Stimulated activated CD4-positive, alpha-beta T cell treated with anti-CD3 and anti-CD28 coated beads, TNF-alpha, amount 100 ng/mL, for 24 hours (primary cell): ENCODE measurements at places on chromosomes 7 and 10.
A peak's percentile ranks its signal among the peaks of the same experiment; 100 is the strongest.

- DNase-seq = no peak
These were observed 208.6 kb upstream of the YAE1 start for GRCh38 chr7:39357648-39358047.

DNA sequence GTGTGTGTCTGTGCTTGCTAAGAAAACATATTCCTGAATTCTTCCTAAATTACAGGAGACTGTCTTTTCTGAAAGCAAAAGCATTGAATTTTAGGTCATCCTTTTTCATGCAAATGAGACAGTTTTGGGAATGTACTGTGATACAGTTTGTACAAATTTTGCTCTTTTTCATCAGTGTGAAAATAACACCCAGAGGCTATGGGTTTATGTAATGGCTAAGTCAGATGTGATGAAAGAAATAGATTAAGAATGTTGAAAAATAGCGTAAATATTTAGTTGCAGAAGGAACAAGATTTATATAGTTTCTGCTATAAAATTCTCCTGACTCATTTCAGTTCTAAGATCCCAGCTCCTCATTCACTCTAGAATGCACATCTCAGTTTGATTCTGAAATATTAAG lies 24.6 kb downstream of the POM121L12 start:
- no peak for DNase-seq

DNA sequence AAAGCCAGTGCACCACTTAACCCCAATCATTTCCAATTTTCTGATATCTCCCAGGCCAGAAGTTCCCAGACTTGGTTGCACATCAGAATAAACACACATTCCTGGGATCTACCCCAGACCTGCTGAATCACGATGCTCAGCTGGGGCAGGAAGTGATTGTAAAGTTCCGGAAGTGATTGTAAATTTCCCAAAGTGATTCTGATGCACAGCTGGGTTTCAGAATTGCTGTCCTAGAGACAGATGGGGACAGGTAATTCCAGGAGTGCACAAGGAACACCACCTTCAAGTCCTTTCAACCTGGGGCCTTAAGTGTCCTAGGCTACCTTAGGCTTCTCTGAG lies 104.2 kb upstream of the EEPD1 start:
- DNase-seq = no peak

GRCh38 chr10:130369645-130370381 lies 233.6 kb downstream of the GLRX3 start:
- no peak for DNase-seq

DNA sequence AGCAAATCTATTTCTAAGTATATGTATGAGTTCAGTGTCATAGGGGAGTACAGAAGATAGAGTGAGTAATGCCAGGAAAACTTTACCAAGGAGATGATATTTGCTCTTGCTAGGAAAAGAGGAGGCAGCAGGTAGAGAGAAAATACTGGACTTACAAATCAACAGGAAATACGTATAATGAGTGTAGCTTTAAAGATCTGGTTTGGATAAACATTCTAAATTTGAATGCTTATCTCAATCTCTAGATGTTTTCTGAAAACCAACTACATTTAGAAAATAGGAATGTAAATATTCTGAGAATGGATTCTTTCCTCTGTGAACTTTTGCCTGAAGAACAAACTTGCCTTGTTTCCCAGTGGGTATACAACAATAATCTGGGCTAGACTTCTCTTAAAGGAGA lies 46.9 kb upstream of the GNAI1 start:
- no peak for DNase-seq

- DNase-seq = no peak
These were observed 980 bp downstream of the TMEM26 start for GRCh38 chr10:61452151-61452651.

DNA sequence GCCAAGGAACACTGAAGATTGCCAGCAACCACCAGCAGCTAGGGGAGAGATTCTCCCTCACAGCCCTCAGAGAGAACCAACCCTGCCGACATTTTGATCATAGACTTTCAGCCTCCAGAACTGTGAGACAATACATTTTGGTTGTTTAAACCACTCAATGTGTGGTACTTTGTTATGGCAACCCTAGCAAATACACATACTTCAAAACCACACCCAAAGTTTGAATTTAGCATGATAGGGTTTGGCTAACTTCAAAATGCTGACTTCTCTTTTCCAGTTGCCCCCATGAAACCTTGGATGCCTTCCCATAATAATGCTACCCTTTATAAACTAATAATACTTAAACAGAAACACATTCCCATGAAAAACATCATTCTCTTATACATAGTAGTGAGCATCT lies 149.8 kb downstream of the DGKI start:
- no peak for DNase-seq

GRCh38 chr10:26696786-26697162 lies 727 bp upstream of the PDSS1 start:
- DNase-seq = no peak

- DNase-seq = no peak
These were observed 22.7 kb downstream of the EXOC4 start for GRCh38 chr7:133275446-133276095.

GRCh38 chr10:815338-816090 lies 116.0 kb downstream of the LARP4B start:
- no peak for DNase-seq

- DNase-seq = no peak
These were observed 243.2 kb downstream of the ELMO1 start for GRCh38 chr7:37205451-37205850.

- no peak for DNase-seq
These were observed 56.1 kb downstream of the HACD1 start for GRCh38 chr10:17561111-17561510.

GRCh38 chr10:132204781-132205473 lies 18.2 kb downstream of the DPYSL4 start:
- DNase-seq = no peak

DNA sequence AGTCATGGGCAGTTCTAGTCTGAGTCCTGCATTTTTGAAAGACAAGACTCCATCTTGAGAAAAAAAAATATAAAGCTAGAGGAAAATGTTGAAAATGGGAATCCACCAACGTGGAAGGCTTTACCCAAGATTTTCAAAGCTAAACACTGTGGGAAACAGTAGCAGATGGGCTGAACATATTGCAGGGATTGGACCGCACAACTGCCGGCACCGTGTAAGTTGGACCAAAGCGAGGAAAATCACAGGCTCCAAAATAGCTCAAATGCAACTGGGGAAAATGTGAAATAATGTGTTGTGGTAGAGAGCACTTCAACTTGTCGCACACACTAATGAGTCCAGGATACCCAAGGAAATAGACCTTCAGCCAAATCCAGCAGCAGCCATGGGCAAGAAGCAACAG lies 26.4 kb upstream of the ADRB1 start:
- no peak for DNase-seq

DNA sequence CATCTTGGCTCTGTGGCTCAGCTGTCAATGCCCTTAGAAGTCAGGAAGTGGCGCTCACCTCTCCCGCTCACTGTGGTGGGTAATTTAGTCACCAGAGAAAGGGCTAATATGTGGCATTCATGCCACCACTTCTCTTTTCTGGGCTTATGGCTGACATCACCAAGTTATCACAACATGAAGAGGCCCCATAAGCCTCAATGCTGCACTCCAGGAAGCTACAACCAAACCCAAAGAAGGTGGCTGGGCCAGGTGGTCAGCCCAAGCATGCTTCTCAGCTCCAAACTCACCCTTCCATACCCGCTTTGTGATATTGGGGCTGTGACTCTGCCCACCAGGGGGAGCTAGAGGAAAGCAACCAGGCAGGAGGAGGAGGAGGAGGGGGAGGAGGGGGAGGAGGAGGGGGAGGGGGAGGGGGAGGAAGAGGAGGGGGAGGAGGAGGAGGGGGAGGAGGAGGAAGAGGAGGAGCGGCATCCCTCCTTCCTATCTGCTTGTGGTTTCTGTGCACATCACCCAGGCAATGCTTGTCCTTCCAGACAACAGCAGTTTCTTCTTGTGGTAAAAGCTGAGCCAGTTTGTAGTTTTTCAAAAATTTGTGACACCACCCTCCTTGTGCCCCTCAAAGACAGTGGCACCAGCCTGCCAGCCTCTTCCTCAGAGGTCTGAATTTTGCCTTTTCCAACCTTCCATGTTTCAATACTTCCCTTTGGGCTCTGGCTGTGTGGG lies 42.1 kb downstream of the CYP26A1 start:
- peak; percentile 54 for DNase-seq

DNA sequence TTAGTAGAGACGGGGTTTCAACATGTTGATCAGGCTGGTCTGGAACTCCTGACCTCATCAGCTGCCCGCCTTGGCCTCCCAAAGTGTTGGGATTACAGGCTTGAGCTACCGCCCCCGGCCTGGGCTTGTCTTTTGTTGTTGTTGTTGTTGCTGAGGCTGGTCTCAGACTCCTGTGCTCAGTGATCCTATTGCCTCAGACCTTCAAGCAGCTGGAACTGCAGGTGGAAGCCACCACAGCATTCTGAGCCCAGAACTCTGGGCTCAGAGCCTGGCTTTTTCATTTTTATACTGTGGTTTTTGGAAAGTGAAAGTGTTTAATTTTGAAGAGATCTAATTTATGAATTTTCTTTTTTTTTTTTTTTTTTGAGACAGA lies 16.2 kb upstream of the DNAJB6 start:
- no peak for DNase-seq

- no peak for DNase-seq
These were observed 219.2 kb downstream of the SDK1 start for GRCh38 chr7:3520206-3520605.
